ENCODE measurements at places on chromosomes 11 and 22.

DNA sequence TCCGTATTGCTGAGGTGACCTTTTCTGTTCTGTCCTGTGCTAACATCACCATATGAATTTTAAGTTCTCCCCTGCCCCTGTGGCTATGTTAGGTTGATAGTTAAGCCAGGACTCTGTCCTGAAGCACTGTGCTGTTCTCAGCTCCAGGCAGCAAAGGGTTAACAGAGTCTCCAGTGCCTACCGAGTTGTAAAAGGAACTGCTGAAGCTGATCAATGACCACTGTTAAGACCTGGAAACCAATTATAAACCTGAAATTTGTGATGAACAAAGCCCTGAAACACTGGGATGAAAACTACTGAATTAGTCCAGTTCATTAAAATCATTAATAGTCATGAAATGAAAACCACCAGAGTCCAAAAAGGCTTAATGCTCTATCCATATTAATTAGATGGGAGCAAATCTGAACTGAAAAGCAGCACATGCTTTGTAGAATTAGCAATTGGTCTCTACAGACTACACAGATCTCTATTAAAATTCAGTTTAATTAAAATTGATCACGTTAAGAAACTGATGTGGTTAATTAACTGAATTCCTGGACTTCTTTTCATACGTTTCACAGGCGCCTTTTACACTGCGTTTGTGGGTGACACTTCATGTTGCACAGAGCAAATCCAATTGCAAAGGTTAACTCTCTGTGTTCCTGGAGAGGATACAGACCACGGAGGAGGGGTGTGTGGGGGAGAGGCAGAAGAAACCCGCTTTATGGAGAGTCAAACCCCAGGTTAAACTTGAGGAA is 188.5 kb upstream of the MPPED2 start:
- no peak for DNase-seq

GRCh38 chr11:70509476-70509875 is 111.1 kb downstream of the CTTN start:
- no peak for DNase-seq

GRCh38 chr11:17751558-17751957 is 17.0 kb downstream of the KCNC1 start:
- no peak for DNase-seq

DNA sequence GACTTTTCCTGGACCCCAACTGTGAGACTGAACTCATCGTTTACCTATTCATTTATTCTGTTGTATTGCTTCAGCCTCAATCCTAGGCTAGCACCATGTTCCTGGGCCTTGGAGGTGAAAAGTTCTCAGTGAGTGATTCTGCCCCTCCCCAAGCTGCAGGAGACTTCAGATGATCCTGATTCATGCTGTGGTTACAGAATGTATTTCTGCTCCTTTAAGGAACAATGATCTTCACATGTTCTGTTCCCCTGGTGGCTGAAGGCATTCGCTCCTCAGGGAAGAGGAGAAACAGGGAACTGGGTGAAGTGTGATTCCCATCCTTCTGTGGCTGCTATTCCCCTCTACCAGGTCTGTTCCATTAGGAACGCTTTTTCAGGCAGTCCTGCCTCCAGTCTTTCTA is 2.4 kb downstream of the OR52E1 start:
- no peak for DNase-seq

DNA sequence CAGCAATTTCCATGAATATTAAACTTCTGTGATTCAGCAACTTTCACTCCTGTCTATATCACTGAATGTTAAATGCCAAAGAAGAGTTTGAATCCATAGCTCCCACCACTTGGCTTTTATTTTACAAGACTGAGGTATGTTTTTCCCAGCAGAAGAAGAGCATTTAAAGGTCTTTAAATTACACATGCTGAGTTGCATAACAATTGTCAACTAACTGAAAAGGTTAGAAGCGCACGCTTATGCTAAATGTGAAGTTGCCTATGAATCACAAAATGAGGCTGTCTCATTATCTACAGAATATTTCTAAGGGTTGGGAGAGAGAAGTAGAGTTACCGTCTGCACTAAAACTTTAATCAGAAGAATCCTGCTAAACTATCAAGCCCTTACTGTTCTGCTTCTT is 1086.3 kb downstream of the FAM181B start:
- no peak for DNase-seq

GRCh38 chr11:96875712-96876111 is 485.9 kb downstream of the JRKL start:
- no peak for DNase-seq

Measured in HS-5 (cell line).